ENCODE measurements at places on chromosomes 1 and 21.

DNA sequence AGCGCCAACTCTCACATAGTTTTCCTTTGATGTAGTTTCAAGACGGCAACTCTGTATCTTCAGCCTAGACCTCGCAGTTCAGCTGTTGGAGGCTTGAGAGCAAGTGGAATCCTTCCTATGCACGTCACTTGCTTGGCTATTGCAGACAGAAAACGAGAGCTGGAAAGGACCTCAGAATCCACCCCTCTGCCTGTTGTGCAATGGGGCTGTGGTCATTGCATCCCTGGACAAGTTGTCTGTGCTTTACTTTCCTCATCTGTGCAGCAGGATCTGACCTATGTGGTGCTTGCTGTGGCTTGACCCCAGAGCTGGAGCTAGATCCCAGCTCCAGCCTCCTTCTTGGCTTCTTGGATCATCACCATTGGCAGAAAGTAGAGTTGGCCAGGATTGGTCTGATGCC, 50.0 kb upstream of the IGSF21 start:
- DNase-seq: no peak

DNA sequence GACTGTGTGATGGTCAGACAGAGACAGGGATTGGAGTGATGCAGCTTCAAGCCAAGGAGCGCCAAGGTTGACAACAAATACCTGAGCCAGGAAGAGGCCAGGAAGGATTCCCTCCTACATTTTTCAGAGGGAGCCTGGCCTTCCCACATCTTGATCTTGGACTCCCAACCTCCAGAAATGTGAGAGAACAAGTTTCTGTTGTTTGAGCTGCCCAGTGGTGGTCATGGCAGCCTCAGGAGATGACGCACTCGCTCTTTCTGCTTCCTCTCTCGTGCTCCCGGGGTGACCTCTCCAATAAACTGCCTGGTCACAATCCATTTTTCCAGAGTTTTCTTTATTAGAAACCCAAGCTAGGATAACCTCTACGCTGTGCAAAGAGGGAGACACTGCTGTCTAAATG, 16.6 kb upstream of the IGSF5 start:
- DNase-seq: no peak

DNA sequence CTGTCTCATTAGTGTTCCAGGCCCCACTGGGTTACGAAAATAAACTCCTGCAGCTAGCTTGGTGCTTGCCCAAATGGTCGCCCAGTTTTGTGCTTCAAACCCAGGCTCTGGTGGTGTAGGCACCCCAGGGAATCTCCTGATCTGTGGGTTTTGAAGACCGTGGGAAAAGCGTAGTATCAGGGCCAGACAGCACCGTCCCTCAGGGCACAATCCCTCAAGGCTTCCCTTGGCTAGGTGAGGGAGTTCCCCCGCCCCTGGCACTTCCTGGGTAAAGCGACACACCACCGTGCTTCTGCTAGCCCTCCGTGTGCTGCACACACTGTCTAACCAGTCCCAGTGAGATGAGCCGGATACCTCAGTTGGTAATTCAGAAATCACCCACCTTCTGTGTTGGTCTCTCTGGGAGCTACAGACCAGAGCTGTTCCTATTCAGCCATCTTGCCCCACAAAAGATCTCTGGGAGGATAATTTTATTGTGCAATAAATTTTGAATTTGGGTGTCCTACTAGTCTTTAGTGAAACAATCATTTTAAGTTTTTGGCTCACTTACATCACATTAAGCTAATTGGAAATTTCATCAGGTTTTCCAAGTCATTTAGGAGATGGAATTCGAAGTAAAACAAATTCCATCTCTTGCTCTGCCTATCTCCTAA, 9.4 kb upstream of the SLC25A24 start:
- no peak for DNase-seq

GRCh38 chr1:111730706-111731105, 8.5 kb downstream of the INKA2 start:
- no peak for DNase-seq

DNA sequence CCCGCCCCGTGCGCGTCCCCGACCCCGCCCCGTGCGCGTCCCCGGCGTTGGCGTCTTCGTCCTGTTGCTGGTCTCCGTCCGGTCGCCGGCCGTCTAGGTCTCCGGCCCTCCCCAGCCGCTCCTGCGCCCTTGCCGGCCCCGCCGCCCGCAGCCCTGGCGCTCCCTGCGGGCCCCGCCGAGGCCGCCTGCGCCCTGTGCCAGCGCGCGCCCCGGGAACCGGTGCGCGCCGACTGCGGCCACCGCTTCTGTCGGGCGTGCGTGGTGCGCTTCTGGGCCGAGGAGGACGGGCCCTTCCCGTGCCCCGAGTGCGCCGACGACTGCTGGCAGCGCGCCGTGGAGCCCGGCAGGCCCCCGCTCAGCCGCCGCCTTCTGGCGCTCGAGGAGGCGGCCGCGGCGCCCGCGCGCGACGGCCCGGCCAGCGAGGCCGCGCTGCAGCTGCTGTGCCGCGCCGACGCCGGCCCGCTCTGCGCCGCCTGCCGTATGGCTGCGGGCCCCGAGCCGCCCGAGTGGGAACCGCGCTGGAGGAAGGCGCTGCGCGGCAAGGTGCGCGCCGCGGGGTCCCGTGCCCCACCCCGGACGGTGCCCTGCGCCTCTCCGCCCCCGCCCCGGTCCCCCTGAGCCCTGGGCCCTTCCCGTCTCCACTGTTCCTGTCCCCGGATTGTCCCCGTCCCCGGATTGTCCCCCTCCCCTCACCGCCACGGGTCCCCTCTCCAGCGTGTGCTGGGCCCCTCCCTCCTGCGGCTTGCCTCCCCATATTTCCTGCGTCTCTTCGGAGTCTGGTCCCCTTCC, at the start of gene RNF187:
Gene RNF187, plus strand, starts transcription at position 47 of the 789 bp plus-strand sequence.
- no peak for DNase-seq

DNA sequence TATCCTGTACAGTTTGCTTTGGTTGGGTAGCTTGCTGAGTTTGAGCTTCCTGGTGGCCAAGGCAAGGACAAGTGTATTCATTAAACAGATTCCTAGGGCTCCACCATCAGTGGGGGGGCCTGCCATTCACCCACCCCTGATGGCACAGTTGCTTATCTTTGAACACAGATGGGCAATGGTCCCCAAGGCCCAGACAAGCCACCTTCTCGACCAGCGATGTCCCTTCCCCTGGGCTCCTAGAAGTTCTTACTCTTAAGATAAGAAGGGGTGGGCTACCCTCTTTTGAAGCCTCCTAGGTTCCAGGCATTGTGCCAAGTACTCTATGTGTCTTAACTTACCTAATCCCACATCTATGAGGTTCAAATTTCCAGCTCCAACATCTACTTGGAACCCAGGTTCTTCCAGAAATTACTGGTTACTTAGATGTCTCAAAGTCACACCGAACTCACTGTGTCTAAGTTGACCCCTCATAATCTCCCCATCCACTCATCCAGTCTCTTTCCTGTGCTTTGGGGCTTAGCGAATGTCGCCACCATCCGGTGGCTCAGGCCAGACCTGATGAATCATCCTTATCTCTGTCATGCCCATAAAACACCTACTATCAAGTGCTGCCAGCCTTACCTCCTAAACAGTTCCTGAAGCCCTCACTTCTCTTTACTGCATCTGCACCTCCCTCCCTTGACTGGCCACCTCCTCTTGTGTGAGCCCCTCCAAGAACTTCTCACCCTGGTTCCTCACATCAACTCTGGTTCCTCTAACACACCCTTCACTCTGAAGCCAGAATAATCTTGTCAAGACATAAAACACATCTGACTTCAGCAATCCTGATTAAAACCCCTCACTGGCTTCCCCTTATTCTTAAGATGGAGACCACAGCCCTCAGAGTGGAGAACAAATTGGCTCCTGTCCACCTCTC, 50.1 kb downstream of the KLHDC7A start:
- DNase-seq: no peak

GRCh38 chr1:21670059-21670881, 1.1 kb upstream of the RAP1GAP start:
- DNase-seq: no peak

GRCh38 chr1:15876357-15877055, 29.0 kb downstream of the SPEN start:
- no peak for DNase-seq

DNA sequence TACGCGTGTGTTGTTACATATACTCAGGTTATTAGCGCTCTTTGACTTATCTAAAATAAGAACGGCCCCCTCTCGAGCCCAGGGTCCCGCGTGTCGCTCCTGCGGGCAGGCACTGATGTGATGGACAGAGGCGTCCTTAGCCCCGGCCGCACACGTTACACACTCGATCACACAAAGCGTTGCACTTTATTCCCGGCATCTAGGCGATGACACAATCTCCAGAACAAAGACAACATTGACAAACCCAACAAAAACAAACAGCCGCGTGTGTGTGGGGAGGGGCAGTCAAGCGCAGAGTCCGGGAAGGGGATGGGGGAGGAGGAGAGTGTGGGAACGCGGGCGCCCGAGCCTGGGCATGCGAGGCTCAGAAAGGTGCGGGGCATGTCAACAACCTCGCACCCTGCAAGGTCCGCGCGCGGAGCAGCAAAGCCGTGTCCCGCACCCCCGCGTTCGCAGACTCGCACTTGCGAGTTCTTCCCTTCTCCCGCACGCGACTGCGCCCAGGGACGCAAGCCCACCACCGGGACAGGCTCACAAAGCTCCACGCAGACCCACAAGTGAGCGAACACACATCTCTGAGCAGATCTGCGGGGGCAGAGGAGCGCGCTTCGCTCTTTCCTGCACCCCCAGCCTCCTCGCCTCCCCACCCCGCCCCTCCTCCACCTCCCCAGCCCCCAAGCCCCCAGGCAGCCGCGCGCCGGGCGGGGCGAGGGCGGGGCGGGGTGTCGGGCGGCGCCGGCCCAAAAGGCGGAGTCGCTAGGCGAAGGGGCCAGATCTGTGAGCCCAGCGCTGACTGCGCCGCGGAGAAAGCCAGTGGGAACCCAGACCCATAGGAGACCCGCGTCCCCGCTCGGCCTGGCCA, at the start of gene EFNA1:
Gene EFNA1, plus strand, starts transcription at position 772 of the 862 bp plus-strand sequence. CDS start 102 bp downstream, outside the sequence.
- DNase-seq: no peak

DNA sequence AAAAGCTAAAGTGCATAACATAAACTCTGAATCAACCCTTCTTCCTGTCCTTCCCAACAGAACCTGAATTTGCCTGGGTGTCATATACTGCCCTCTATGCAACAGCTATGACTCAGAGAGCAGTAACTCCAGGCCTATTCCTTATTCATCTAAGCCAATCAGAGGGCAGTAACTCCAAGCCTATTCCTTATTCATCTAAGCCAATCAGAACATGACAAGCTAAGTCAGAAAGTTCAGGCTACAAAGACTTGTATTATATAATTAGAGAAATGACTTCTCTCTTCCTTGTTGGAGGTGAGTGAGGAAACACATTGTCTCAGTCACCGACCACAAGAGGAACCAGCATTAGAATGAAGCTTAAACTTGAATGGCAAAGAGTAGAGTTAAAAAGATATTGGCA, 26.2 kb upstream of the TADA1 start:
- no peak for DNase-seq

- no peak for DNase-seq
Measured at GRCh38 chr1:158398818-158399514, at the start of gene OR10T2. TSS of gene OR10T2 (minus strand) at chr1:158399466. CDS start at chr1:158399466, 0 bp downstream.

DNA sequence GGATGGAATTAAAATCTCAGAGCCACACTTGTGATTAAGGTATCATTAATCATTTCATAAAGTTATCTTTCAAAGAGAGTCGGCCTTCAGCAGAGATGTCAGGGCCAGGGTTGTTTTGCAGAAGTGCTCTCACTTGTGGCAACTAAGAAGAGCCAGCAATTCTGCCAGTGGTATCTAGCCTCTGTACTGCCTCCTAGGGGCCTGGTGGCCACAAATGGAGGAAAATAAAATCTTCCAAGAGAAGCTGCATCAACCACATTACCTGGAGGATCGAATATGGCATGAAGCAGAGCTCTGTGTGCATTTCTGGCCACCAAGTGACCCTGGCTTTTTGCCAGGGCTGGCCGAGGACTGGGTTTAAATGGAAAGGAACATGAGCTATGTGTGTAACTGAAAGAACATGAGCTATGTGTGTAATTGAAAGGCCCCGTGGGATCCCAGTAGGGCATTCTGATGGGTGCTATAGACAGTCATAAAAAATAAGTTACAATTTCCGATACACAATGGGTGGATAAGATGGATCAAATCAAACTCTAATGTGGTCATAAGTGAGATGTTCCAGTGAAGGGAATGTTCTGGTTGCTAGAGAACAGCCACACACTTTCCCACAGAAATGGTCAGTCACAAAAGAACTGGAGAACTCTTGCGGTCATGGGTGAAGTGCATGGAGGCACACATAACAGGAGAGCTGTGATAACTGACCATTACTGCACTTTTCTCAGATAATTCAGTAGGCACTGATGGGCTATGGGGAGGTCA, 335.8 kb downstream of the CAMTA1 start:
- DNase-seq: no peak

DNA sequence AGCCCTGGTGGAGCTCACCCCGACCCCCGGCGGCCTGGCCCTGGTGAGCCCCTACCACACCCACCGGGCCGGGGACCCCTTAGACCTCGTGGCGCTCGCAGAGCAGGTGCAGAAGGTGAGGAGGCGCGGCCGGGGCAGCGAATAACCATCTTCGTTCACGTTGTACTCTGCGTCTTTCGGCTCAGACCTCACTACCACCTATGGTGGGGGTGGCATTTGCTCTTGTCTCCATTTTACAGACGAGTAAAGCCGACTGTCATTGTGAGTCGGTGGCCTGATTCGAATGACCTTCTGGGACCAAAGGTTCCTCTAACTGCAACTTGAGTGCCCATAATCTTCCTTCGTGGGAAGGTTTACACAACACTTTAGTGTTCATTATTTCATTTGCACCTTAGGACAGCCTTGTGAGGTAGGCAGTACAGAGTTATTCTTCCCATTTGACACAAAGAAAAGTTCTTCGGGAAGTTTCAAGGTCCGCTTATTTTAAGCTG, 506 bp downstream of the C1orf50 start:
- DNase-seq: no peak

- DNase-seq: no peak
Measured at GRCh38 chr1:40922969-40923368, 56.5 kb upstream of the CTPS1 start.

DNA sequence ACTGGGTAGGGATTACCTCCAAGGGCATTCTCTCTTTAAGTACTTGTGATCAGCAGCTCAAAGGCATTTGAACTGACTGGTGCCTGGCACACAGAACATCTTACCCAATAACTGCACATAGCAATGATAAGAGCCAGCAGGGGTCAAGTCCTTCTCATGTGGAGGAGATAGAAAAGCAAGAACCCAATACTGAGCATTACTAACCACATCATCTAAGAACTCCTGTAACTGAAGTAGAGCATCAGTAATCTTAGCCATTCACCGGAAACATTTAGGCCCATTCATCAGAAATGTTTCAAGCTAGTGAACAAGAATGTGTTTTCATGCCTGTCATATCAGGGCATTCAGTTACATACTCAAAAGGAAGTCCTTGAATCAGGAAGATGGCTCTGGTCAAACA, 33.6 kb upstream of the THEM4 start:
- DNase-seq: no peak

DNA sequence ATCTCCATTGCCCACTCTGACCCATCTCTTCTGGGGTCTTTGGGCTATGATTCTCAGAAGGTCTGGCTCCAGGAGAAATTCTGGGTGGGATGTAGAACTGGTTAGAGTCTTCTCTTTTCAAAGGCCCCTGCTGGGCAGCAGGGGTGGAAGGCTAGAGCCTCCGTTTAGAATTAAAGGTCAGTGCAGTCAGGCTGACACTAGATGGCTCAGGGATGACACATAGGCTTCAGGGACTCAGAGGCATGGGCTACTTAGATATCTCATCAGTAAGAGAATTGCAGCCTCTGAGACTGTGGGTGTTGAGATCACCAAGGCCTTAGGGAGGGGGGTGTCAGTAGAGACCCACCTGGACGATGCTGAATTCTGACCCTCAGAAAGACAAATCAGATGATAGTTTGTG, 12.6 kb upstream of the PPM1J start:
- DNase-seq: no peak

- DNase-seq: no peak
Measured at GRCh38 chr1:204920511-204920910, 49.8 kb downstream of the NFASC start.

- no peak for DNase-seq
Measured at GRCh38 chr1:215667761-215668160, 100.7 kb downstream of the KCTD3 start.

GRCh38 chr1:177646757-177647730, 322.8 kb downstream of the SEC16B start:
- no peak for DNase-seq
